ENCODE measurements at places on chromosomes 6 and 20.

- DNase-seq: no peak
These were observed 981 bp upstream of the TNF start for GRCh38 chr6:31574106-31575061.

- no peak for DNase-seq
These were observed 98.5 kb upstream of the SCGN start for GRCh38 chr6:25553502-25553901.

- no peak for DNase-seq
These were observed 7.7 kb upstream of the KLHL31 start for GRCh38 chr6:53673162-53673727.

- DNase-seq: no peak
These were observed 28.3 kb upstream of the TMEM181 start for GRCh38 chr6:158531566-158531965.

DNA sequence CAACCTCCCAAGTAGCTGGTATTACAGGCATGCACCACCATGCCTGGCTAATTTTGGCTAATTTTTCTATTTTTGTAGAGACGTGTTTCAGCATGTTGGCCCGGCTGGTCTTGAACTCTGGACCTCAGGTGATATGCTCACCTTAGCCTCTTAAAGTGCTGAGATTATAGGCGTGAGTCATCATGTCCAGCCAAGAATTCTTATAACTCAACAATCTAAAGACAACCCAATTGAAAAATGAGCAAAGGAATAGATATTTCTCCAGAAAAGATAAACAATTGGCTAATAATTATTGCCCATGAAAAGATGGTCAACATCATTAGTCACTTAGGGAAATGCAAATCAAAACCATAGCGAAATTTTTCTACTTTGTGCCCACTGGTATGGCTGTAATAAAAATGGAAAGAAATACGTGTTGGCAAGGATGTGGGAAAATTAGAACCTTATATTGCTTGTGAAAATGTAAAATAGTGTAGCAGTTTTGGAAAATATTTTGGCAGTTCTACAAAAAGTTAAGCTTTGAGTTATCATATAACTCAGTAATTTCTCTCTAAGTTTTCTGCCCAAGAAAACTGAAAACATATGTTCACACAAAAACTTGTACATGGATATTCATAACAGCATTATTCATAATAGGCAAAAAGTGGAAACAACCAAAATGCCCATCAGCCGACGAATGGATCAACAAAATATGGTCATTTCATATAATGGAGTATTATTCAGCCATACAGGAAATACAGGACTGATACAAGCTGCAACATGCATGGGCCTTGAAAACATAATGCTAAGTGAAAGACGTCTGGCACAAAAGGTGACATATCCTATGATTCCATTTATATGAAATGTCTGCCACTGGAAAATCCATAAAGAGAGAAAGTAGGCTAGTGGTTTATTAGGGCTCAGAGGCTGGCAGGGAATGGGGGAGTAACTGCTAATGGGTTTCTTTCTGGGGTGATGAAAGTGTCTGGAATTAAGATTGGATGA lies 87.8 kb downstream of the UTRN start:
- no peak for DNase-seq

- DNase-seq: no peak
These were observed 236.5 kb downstream of the HACE1 start for GRCh38 chr6:104623052-104623690.

DNA sequence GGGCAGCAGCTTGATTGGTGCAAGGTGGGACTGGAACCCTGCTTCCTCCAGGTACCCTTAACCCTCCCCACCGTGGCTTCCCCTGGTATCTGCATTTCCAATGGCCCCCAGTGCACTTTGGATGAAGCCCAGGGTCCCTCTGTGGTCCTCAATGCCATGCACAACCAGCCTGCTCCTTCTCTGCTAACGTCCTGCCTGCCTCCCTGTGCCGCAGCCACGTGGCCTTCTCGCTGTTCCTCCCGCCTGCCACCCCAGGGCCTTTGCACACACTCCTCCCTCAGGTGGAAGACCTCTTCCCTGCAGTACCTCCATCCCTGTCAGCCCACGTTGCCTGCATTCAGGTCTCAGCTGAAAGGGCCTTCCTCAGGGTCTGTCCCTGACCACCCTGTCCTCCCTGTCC lies 101.6 kb downstream of the BMP7 start:
- DNase-seq: no peak

DNA sequence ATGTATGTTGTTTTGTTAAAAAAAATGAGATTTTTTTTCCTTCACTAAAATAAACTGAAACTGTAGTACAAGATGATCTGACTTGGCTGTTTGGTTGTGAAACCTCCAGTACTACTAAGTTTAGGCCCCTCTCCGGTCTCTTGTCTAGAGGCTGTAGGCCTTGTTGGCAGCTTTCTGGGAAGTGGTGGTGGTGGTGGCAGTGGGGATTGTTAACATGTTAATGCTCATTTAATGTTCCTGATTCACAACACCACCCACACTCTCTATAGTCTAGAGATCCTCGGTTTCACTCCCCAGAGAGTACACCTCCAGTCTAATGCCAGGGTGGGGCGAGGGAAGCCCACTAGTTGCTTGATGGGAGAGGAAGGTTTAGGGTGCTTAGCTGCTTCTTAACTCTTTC lies 24.1 kb downstream of the STK4 start:
- DNase-seq: no peak

GRCh38 chr20:53074811-53075314 lies 102.7 kb downstream of the TSHZ2 start:
- DNase-seq: no peak

DNA sequence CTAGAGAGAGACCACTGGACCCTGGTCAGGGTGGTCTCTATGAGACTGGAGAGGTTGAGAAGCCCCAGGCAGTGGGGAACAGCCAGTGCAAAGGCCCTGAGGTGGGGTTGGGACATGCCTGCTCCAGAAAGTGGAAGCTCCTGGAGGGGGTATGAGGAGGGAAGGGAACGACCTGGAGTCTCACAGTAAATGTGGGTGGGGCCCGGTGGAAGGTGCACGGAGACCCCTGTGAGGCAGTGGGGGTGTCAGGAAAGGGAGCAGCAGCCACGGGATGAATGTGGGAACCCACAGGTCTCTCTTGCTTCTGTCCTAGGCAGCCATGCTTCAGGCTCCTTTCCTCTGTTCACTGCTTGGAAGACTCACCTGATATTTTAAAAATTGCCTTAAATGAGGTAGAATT lies 1.3 kb upstream of the CST1 start:
- DNase-seq: no peak

DNA sequence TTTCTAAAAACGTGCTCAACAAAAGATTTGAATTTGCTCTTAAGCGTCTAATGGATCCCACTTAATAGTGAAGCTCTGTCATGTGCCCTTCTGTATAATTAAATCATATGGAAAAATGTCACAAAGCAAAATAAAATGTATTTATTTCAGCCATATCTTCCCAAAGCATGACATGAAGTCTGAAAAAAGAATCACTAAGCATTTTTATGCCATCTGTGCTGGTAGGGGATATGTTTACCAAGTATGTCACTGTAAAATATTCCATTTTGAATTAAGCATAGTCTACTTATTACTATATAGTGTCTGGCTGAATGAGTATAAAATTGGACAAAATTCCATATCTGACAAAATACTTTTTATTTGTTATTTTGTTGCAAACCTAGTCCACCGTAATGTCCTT lies 248.0 kb upstream of the QKI start:
- DNase-seq: no peak

DNA sequence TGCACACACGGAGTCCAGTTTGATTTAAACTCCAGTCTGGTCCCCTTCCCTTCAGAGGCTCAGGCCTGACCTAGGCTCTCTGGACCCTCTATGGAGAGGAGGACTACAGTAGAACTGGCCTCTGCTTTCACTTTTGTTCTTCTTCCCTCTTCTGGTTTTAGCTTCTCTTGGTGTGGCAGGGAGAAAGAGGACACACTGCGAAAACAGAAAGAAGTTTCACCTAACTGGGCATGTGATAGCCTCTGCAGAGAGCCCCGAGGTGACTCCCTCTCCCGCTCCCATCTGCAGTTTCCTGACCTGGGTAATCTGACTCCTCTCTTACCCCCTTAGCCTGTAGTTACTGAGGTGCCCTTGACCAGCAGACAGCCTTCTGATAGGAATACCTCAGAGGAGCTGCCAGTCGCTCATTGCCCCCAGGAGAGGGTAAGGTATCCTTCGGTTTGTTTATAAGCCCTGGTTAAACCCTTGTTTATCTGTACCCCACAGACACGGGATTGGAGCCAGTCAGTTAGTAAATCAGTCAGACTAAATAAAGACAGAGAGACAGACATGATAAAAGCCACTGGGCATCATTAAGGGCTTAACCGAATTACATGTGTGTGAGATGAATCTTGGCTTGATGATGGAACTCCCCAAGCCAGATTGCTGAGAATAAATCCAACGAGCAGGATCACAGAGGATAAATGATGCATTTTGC lies 12.0 kb upstream of the DTNBP1 start:
- DNase-seq: no peak

DNA sequence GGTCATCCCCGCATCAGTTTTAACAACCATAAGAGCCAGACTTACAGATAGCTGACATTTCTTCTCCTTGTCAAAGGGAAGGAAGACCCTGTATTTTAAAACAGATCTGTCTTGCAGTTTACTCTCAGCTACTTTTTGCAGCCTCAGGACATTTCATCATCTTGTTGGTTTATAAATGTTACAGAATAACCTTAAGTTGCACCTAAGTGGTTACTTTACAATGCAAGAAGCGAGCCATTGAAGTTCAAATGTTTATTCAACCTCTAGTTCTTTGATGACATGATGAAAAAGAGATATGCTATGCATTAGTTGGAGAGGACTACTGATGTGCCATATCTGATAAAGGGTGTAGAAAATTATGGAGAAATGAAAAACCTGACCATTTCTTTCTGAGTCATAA lies 187.9 kb upstream of the COL21A1 start:
- DNase-seq: no peak

- no peak for DNase-seq
These were observed 59.7 kb downstream of the RBM38 start for GRCh38 chr20:57450931-57451330.

DNA sequence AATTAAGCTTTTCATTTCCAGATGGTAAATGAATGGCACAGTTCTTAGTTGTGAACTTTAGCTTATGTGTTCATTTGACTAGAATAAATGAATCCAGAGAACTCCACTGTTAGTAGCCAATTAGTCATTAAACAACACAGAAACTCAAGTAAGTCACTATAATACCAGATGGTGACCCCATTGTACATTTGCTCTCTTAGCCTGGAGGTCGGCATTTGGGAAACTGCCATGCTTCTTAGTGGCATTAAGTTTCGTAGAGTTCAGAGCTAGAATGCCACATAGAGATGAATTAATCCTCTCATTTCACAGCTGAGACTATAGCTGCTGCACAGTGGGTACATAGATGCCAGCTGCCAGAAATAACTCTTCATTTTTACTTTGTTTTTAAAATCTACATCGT lies 10.8 kb upstream of the DTNBP1 start:
- no peak for DNase-seq

DNA sequence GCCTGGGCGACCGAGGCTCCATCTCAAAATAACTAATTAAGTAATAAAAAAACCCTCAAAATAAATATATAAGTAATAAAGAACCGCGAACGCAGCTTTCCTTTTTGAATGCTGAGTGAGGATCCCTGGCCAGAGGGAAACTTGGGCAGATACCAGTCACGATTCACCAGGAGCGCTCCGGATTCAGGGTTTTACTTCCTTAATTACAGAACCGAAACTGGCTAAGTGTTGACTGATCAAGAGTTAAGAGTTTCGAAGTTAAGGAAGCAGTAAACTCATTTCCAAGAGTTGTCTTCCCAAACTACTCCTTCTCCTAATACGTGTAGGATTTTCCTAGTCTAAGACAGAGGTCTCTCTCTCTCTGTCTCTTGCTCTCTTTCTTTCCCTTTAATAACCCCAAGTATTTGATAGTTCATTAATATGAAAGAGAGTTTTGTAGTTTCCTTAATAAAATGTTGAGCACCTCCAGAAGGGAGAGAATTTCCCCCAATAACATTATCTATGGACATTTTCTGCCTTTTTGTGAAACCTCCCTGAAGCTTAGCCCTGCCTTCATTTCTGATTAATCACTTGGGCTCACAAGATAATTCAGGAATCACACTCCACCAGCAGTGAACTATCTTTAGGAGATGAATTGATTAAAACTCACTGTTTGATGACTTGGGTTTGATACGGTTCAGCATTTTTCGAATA lies 61.4 kb upstream of the ZNF217 start:
- DNase-seq: peak; percentile 18

- DNase-seq: no peak
These were observed 88.4 kb upstream of the JAG1 start for GRCh38 chr20:10762216-10762615.

- no peak for DNase-seq
These were observed 40.3 kb upstream of the PDE7B start for GRCh38 chr6:135811170-135811569.

- no peak for DNase-seq
These were observed 26.1 kb downstream of the RRBP1 start for GRCh38 chr20:17655865-17656479.

DNA sequence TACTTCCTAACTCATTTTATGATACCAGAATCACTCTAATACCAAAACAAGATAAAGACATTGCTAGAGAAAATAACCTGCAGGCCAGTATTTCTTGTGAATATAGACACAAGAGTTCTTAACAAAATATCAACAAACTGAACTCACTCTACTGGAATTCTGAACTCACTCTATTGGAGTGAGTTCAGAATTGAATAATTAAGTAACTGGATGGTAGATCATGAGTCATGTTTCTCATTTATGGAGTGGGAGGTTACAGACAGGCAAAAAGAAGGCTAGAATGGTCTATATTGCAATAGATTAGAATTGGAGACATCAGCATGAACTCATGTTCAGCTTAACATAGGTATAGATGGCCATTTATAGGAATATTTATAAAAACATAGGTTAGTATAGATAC lies 26.6 kb upstream of the C6orf58 start:
- no peak for DNase-seq

- DNase-seq: no peak
These were observed 33.0 kb upstream of the HFE start for GRCh38 chr6:26053992-26054780.

DNA sequence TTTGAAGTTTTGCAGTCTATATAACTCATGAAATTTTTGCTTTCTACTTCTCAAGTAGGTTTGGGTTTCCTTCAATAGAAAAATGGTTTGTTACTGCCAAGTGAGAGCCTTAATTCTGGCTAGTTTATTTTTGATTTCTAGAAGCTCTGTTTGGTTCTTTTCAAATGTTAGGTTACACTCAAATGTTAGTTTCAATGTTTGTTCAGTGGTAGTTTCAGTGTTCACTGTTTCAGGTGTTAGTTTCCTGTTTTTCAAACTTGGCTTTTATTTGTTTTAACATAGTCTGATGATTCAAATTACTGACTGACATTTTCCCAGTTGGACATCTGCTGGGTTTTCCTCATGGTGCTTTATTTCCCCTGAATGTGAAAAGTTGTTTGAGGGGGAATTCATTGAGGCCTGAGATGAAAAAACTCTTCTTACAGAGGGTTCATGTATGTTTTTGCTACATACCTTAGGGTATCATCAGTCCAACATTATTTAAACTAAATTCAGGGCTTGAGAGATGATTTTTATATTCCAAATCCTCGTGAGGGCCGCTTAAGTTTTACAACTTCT lies 189.0 kb downstream of the JARID2 start:
- no peak for DNase-seq
